ENCODE measurements at places on chromosomes 5 and 9.

DNA sequence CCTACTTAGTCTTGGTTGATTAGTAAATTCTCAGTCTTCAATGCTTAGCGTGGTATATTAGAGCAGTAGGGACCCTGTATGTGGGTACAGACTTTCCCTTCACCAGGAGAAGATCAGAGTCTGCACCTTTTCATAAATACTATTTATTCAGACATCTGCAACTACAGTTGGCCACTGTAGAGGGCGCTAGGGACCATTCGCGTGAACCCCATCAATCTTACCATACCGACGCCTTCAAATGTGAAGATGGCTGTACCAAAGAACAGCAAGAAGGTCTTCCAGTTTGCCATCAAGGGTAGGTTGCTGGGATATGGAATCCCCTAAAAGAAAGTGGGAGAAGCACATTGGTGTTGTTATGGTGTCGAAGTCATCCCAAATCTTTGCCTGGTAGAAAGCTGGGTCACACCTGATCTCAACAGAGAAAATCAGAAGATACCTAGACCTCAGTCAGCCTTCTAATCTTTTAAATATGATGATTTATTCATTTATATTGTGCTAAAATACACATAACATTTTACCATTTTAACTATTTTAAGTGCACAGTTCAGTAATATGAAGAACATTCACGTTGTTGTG is 19.1 kb downstream of the SLC36A3 start:
- ATAC-seq, result no peak

- ATAC-seq, result no peak
Observed at GRCh38 chr9:27549196-27549755, 19.7 kb upstream of the MOB3B start.

DNA sequence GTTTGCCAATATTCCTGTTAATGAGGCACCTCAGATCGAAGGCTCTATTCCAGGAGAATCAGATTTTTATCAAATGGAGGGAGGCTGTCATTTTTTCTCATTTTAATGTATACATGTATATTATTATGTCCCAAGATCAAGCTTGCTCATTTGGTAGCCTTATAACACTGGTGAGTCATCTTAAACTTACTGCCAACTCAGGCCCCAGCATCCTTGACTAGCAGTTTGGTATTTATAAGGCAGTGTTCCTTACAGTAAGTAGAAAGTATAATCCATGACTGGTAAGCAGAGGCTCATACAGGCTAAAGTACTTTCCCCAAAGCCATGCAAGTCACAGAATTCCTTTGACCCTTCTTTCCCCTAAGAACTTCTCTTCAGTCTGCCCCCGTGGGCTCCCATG is 90.7 kb upstream of the NR3C1 start:
- no peak for ATAC-seq

DNA sequence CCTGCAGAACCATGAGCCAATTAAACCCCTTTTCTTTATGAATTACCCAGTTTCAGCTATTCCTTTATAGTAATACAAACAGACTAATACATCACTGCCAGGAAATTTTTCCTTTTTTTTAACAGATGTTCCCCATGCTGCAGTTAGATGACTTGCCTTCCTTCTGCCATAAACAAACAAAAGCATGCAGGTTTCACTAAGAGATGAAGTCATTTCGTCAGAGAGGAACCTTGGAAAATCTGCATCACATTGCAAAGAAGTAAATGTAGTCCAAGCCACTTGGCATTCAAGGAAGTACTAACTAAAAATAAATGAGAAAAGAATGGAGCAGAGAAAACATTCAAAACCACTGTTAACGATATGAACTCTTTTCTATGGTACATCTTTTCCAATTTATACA is 194.1 kb upstream of the EFNA5 start:
- ATAC-seq, result no peak

DNA sequence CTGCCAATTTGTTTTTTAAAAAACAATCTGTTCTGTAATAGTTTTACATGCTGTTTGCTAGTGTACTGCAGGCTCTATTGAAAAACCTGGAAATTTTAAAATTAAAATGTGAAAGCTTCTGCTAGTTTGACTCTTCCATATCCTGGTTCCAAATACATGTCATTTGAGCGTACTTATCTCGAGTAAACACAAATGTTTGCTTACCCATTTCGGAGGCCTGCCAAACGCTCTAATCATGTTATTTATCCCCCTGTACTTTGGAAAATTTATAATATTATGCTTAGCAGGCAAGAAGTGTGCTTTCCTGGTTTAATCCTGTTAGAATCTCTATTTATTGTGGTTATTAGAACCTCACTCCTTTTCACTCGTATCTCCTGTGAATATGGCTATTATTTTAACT is 476.8 kb upstream of the CYLC2 start:
- ATAC-seq, result no peak

GRCh38 chr9:114026335-114026734 is 51.8 kb downstream of the AMBP start:
- no peak for ATAC-seq

DNA sequence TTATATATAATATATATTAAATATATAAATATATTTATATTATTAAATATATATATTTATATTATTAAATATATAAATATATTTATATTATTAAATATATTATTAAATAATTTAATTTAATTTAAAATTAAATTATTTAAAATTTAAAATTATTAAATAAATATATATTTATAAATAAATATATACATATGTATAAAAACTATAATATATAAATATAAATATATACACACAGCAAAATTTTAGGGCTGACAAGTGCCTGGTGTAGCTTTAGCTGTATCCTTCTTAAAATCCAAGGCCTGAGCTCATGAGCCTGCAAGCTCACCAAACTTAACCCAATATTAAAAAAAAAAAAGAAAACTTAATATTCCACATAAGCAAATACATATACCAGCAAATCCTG is 53.2 kb downstream of the UBAP2 start:
- ATAC-seq, result no peak

DNA sequence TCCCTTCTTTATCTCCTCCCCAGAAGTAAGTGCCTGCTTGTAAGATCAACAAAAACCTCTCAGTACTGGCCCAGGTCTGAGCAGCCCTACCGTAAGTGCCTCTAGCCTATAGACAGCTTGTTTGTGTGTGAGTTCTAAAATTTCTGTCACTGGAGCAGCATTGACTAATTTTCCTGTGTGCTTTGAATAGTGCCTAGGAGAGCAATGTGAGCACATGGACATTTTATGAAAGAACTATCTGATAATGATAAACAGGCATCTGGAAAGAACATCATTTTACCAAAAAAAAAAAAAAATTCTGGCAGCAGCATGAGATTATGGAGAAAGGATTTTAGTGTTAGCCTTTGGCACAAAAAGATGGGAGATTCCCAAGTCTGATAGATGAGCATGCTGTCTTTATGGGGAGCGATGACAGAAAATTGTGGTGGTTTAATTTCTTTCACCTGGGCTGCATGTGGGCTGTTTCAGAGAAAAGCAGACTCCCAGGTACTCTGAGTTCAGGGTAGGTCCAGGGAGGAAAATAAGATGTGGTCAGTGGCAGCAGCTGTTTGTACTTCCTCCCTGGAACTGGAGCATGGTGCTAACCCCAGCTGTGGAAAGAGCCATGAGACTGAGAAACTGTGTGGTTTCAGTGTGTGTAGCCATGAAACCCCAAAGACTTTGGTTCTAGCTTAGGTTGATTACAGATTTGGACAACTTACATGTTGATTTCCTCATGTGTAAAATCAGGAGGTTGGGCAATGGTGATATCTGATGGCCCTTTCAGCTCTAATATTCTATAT is 419.9 kb downstream of the NTRK2 start:
- no peak for ATAC-seq

Data from gastroesophageal sphincter (tissue), 4 donors.